Left lobe of liver (tissue), 2 donors: ENCODE measurements at places on chromosomes 13 and 19.

DNA sequence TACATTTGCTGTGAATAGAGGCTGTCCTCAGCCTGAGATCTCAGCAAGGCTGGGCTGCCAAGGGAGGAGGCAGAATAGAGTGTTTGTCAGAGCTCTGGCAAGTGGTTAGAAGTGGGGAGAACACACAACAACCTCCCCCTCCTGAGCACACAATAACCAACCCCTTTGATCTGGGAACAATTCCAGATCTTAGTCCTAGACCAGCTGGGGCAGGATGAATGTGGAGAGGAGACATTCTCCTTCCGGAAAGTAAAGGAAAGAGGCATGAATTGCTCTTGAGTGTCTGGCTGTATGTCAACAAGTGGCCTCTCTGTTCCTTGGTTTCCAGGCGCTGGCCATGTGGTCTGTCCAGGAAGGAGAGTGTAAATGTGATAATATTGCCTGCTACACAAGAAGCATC, 114.9 kb upstream of the TMTC4 start:
- DNase-seq, result no peak

DNA sequence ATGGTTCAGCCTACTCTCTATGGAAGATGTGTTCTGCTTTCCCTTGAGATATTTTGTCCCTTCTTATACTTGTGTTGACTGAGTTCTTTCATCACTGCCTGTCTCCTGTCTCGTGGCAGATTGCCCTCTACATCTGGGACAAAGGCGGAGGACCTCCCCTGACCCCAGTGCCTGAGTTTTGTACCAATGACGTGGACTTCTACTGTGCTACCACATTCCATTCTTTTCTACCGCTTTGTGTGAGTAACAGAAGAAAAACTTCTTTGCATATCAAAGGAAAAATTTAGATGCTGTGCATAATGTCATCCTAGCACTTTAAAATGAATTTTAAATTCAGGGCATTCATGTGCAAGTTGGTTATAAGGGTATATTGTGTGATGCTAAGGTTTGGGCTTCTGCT, 74.6 kb downstream of the B3GLCT start:
- DNase-seq, result no peak

GRCh38 chr19:12730064-12730463, 4.4 kb downstream of the TRIR start:
- no peak for DNase-seq

DNA sequence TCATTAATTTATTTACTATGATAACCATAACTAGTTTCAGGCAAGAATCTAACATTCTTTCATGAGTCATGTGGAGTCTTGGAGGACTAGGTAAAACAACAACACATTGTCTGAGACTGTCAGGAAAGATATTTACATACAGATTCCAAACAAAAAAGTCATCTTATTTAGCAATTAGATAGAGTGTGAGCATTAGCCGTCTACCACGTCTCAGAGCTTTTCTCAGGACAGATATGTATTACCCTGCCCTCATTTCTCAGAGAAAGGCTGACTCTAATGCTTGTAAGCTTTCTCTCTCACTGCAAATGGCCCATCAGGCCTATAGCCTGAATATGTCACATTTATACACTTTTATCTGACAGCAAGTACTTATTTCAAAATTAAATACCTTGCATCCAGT, 312.1 kb upstream of the PCDH20 start:
- no peak for DNase-seq

- DNase-seq, result no peak
Observed at GRCh38 chr19:35890113-35890650, 10.2 kb downstream of the NFKBID start.

DNA sequence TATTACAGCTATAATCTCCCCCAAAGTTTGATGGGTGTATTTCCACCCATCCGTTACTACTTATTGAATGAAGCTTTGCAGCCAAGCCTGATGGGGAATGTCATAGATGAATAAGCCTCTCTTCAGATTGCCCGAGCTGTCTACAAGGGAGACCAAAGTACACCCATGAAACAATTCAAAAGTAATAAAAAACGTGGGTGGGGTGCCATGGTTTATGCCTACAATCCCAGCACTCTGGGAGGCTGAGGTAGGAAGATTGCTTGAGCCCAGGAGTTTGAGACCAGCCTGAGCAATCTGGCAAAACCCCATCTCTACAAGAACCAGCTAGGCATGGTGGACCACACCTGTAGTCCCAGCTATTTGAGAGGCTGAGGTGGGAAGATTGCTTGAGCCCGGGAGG, 419.2 kb downstream of the FGF9 start:
- no peak for DNase-seq

DNA sequence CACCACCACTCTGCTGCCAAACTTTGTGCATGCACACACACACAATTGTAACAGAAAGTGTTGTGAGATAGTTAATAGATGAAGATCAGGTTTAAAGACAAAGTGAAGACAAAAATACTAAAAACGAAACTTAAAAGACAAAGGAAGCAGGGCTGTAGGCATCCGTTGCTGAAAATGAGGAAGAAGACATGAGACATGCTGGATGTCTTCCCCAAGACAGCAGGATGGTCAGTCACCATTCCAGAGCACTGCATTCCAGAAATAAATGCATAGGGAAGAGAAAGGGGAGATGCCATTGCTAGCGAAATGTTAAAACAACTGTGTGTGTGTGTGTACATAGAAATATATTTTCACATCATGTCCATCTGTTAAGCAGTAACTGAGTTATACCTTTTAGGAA, 520.1 kb downstream of the SUCLA2 start:
- no peak for DNase-seq

DNA sequence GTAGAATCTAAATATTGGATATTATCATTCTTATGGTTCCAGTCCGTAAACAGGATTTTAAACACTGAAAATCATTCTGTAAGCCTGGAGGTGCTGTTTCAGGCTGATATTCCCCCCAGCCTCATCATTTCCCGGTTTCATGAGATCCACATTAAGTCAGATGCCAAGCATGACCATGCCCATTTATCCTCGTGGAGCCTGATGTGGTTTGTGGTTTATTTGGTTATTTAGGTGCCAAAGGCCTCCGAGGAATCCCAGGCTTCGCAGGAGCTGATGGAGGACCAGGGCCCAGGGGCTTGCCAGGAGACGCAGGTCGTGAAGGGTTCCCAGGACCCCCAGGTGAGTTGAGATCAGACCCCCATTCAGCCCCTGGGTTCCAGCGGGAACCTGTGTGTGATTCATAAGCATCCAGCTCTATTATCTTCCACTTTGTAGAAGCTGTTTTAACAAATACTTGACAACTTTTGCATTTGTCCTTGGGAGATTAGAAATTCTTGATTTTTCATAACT, 92.5 kb downstream of the RAB20 start:
- no peak for DNase-seq

- no peak for DNase-seq
Observed at GRCh38 chr13:43134868-43135267, 111.5 kb downstream of the DNAJC15 start.

GRCh38 chr19:28456252-28456651, 756.7 kb downstream of the UQCRFS1 start:
- DNase-seq, result no peak

DNA sequence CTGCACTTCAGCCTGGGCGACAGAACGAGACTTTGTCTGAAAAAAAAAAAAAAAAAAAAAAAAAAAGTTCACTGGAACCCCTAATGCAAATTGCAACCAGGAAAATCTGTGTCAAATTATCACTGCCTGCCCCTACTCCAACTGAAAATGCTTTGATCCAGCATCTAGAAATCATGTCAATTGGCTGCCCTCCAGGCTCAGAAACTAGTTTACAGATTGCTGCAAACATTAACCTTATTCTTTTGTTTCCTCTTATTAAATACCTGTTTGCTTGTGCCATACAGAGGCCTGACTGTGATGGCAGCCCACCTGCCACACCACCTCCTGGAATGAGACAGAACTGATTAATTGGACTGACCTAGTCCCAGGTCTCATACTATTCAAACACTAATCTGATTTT, 18.6 kb upstream of the AKT2 start:
- DNase-seq, result no peak

DNA sequence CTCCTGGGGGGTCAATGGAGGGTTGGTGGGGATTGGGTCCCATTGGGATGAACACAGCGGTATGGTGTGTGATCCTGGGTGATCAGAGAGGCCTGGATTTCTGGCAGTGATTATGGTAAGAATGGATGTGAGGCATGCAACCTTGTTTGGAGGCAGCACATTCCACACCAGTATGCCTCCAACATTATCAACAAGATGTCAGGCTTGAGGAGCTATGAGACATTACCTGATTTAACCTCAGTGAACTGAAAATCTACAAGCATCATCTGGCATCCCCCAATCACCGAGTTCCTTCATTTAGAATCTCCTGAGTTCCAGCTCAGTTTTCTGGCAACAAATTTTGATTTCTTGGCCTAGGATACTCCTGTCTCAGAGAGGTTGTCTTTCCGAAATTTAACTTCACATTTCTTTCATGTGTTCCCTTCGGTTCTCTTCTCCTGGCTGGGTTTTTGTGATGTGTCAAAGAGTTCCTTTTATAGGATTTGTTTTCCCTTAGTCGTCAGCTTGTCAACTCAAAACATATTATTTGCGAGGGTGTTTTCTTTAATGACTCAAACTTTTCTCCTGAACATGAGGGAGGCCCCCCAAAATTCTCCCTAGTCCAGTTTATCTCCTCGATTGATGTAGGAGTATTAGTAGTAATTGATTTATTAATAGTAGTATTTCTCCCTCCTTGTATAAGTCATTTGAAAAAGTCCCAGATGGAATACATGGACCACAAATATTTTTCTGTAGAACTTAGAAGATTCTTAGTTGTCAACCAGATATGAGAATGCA, 56.0 kb upstream of the FLT1 start:
- no peak for DNase-seq

GRCh38 chr13:27830010-27830409, 37.7 kb downstream of the GSX1 start:
- DNase-seq, result peak; percentile 80

GRCh38 chr13:75038393-75039113, 443.4 kb downstream of the TBC1D4 start:
- no peak for DNase-seq

- DNase-seq, result no peak
Observed at GRCh38 chr13:110397436-110398115, 90.5 kb downstream of the COL4A2 start.

- DNase-seq, result no peak
Observed at GRCh38 chr13:99465454-99465853, 35.8 kb upstream of the TM9SF2 start.

DNA sequence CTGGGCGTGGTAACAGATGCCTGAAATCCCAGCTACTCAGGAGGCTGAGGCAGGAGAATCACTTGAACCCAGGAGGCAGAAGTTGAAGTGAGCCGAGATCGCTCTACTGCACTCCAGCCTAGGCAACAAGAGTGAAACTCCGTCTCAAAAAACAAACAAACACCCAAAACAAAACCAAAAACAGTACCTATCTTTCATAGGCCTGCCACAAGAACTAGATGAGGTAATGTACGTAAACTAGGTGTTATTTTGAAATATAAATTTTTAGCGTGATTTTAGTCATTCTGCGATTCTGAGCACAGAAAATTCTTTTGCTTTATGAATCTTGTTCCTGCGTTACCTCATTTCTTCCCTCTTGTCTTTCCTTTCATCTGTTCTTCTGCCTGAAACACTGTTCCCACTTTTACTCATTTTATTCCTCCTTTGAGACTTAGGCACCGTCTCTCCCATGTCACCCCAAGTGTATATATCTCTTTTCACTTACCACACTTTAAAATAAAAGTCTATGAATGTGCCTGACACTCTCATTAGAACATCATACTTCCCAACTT, 238.2 kb upstream of the HTR2A start:
- DNase-seq, result no peak

DNA sequence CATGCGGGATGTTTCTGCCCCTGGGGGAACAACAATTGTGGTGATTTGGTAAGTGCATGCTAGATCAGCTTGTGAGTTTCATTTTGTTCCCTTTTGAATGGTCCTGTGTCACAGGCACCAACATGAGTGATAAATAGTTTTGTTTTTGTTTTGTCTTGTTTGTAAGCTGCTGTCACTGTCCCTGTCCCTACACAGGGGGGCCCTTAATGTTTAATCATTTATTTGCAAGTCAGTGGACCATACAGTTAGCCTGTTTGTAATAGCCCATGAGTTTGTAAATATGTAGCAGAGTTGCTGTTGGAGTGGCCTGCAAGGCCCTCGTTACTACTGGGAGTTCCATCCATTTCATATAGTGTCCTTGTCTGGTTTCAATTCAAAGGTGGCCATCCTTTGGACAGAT, 979.6 kb upstream of the SPRY2 start:
- DNase-seq, result no peak

DNA sequence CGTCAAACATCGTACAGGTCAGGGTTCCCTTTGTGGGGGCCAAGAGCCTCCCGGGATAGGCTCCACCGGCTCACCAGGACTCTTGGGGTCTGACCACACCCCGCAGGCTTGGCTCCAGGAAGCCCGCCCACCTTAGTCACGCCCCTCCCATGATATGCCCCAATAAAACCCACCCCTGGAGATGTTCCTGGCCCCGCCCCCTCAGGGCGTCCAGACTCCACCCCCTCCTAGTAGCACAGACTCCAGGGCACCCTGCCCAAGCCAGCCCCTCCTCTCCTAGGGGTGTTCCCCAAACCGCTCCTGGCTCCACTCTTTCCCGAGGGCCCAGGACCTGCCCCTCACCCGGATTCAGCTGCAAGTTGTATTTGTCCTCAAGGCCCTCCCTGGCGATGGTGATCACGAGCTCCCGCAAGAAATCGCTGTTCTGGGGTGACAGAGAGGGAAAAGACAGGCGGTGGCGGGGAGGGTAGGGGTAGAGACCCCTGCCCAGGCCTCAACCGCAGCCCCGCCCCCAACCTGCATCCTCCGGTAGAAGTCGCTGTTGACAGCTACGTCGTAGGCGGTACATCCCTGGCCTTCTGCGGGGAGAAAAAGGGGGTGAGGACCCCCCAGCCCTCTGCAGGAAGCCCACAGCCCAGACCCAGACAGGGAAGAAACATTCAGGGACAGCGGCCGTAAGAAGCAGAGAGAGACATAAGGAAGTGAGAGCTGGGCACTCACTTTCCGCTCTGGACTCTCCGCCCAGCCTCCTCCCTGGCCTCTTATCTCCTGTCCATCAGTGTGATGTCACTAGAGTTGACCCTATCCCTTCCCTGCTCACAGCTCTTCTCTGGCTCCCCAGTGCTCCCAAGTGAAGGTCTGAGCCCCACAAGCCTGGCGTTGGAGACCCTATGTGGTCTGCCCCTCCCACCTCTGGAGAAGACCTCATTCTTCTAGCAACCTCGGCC, 3.9 kb downstream of the PIH1D1 start:
- no peak for DNase-seq

DNA sequence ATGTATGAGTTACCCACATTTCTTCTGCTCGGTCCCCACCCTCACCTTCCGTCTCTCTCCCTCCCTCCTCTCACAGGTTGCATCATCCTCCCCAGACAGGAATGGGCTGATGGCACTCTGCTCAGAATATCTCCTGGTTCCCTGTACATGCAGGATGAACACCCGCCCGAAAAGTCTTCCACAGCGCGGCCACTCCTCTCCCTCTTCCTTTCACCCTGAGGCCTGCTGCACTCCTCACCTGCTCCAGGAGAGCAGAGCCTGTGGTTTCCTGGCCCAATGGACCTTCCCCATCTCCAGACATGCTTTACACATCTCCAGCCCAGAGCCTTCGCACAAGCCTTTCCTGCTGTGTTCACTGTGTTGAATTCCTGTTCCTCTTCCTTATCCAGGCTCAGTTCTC, 40.9 kb downstream of the GSX1 start:
- DNase-seq, result no peak

GRCh38 chr13:24282256-24282655, 27.1 kb upstream of the C1QTNF9 start:
- no peak for DNase-seq
